ENCODE measurements at places on chromosomes 7 and 10. TPM values are rescaled to one million over a fixed set of nuclear protein-coding genes. Genes with fewer than 3 reads are reported as not detected.

- no peak for DNase-seq
These were observed 473 bp upstream of the CCDC201 start for GRCh38 chr7:45873355-45873754.

DNA sequence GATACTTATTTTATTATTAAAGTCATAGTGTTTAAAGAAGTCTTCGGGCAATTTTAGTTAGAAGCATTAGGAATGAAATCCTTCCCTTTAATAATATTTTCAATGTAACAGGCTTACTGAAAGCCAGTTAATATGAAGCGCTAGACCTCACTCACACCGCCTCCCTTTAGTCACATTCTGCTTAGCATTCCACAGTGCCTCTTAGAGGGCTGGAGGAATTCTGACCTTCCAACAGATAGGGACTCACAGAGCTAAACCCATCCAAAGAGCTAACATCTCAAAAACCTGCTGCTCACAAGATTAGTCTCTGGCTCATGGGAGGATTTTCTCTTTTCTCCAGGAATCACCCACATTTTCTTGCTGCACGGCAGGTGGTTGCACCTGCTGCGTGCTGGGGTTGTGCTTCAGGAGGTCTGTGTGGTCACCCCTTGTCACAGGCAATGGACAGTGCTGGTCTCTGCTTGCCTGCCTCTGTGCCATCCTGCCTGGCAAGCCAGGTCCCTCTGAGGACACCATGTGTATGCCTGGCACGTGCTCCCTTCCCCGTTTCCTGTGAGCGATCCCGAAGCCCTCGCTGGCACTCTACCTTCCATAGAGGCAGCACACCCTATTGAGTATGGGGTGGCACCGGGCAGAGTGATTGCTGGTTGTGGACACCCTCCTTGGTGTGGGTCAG, 91.8 kb downstream of the KLF6 start:
- no peak for DNase-seq

DNA sequence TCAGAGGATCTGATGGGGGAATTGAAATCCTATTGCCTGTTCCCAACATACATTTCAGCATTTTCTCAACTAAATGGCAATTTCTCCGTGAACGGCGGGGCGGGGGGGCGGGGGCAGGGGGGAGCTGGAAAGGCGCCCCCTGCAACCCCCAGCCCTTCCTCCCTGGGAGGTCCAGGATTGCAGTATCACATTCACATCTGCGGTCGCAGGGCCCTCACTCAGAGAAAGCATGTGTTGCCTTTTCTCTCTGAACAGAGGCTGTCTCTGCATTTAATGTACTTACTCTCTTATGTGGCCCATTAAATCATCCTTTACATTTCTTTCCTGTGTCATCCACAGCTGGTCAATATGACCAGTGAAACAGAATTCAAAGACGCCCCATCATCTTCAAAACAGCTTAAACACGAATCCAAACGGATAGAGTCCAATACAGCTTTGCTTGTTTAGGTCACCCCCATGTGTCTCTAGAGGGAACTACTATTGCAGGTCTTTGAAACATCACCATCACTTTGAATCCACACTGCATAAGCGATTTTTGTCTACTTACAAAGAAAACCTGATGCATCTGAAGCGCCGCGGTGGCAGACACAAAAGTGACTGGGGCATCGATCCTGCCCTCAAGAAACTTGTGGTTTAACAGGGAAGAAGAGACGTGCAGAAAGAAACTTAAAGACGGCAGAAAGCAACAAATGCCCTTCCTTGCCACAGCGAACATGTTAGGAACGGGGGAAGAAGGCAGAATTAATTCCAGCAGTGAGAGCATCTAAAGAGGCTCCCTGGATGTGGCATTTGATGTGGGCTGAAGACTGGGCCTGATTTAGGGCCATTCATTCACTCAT, 17.0 kb upstream of the ECHDC3 start:
- DNase-seq, result no peak

- DNase-seq, result no peak
These were observed 7.9 kb downstream of the KNDC1 start for GRCh38 chr10:133167693-133168616.

GRCh38 chr7:87021285-87021684, 38.2 kb downstream of the ELAPOR2 start:
- no peak for DNase-seq

- DNase-seq, result no peak
These were observed 19.4 kb downstream of the RBAK start for GRCh38 chr7:5065107-5065407.

DNA sequence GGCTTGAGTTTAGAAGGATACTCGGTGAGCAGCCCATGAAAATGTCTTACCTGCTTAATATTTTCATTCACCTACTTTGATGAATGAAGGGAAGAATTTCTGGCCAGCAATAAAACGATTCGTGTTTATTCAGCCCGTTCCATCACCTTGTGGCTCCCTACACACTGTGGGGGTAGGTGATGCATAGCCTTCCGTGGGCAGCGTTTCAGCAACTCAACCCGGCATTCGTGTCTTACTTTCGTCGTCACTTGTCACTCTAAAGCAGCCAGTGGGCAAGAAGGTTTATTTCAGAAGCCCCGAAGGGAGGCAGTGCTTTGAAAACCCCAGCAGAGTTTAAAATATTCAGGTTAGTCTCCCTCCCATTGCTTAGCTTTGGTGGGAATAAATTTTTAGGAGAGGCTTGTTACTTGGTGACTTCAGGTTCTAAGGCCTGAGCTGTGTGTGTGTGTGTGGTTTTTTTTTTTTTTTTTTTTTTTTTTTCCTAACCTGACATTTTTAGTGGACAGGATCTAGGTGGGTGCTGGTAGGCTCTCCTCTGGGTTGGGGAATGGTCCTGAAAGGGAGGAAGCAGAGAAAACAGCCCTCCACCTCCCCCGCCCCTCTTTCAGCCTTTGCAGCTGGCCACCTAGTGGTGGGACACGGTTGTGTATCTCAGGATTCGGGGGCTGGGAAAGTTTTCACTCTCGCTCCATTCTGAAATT, 1.8 kb downstream of the GRK5 start:
- DNase-seq, result peak; percentile 66

- no peak for DNase-seq
These were observed 125.6 kb upstream of the FAM20C start for GRCh38 chr7:66741-67140.

Gene CPA2
- total RNA-seq, result not detected

Gene PNLIPRP2
- total RNA-seq, result not detected

Gene CALD1
- total RNA-seq, result 195 TPM

Gene PNLIPRP1
- total RNA-seq, result not detected

Gene UNCX
- not detected for total RNA-seq

Measured in omental fat pad (tissue), 4 donors.